ENCODE measurements at places on chromosomes 1 and 21. TPM values are rescaled to one million over a fixed set of nuclear protein-coding genes. Genes with fewer than 3 reads are reported as not detected.

Gene LCE3D
- not detected for total RNA-seq

Gene CSF3R
- 851 TPM for total RNA-seq

- no peak for DNase-seq
These were observed 3.1 kb upstream of the PLA2G2E start for GRCh38 chr1:19926296-19927129.

GRCh38 chr1:6475381-6476133, 9.6 kb upstream of the TNFRSF25 start:
- DNase-seq: peak; percentile 73

DNA sequence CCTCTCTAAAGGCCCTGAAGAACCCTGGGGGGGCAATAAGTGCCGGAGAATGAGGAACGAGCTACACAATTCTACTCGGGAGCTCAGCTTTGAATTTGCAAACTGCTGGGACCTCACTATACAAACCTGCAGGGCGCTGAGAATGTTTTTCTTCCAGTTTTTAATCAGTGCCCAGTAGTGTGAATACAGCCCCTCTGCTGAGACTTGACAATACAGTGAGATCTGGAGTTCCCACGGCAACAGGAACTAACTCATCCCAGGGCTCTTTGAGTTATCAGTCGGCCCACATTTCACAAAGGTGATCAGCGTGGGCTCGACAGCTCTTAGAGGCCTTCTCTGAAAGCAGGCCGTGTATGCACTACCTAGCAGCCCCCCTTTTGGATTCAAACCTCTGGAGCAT, 41.7 kb downstream of the TMEM53 start:
- DNase-seq: no peak

GRCh38 chr1:29657816-29658215, 421.5 kb downstream of the PTPRU start:
- peak; percentile 7 for DNase-seq

Measured in upper lobe of left lung (tissue), 6 donors.